ENCODE measurements at places on chromosomes 5 and 9.

- no peak for DNase-seq
Observed at GRCh38 chr9:95285307-95285706, 32.2 kb downstream of the FANCC start.

- no peak for DNase-seq
Observed at GRCh38 chr9:95005278-95006143, 279.0 kb downstream of the AOPEP start.

DNA sequence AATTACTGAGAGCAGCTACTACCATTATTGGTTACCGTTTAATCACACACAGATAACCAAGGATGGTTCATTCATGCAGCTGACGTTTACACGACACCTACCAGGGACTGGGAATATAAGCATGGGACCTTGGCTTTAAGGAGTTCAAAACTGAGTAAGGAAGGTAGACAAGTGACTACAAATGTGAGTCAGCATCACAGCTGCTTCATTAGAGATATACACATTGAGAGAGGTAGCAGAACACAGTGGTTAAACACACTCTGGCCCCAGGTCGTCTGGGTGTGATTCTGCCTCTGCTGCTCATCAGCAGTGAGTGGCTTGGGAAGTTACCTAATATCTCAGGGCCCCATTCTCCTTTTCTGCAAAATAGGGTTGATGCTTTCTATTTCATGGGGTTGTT lies 268.6 kb downstream of the NR3C1 start:
- no peak for DNase-seq

DNA sequence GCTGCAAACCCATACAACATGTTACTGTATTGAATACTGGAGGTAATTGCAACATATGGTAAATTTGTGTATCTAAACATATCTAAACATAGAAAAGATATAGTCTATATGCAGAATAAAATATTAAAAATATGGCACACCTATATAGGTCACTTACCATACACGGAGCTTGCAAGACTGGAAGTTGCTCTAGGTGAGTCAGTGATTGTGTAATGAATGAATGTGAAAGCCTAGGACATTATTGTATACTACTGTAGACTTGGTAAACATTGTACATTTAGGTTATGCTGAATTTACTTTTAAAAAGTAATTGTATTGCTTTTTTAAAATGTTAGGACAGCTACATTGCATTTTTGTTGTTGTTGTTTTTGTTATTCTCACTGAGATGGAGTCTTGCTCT lies 968.8 kb downstream of the TLE1 start:
- DNase-seq, result no peak

GRCh38 chr9:97046228-97046627 lies 7.3 kb upstream of the CTSV start:
- no peak for DNase-seq

GRCh38 chr9:18947892-18948339 lies 85.1 kb downstream of the SAXO1 start:
- no peak for DNase-seq

DNA sequence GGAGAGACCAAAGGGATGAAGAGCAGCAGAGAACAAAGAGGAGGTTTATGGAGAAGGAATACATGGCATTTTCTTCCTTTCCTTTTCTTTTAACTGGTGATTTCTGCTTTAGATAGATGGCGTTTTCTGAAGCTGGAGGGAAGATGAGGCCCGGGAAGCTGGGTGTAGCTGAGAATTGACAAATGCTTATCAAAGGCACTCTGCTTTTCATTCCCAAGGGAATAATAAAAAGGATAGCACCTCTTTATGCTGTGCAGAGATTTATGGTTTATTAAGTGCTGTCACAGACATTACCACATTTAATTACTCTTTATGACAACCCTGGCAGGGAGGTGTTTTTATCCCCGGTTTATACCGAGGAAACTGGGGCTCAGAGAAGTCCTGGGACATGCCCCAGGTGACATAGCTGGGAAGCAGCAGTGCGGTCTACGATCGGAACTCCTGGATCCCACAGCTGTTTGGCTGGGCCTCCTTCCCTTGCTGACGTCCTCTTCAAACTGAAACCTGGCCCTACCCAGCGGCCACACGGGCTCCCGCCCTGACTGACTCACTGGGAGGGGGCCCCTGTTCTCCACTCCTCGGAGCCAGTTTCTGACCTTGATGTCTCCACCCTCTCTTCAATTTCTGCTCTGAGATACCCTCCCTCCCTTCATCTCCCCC lies 8.2 kb upstream of the EPB41L4B start:
- no peak for DNase-seq

DNA sequence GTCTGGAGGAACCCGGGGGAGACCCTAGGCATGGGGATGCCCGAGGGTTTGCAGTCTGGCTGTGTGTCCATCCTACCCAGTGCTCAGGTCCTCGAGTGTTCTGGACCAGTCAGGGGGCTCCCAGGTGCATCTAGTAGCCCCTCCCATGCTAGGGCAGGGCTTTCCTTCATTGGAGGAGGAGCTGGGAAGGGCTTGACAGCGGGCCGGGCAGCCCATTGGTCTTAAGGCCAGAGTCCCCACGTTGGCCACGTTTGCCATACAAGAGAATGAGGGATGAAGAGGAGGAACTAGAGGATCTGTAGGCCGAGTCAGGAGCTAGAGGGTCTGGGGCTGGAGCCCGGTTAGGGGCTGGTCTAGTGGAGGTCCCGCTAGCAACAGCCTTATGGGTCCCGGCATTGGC lies 37.3 kb upstream of the CTSV start:
- no peak for DNase-seq

GRCh38 chr9:110013064-110013463 lies 194.9 kb downstream of the C9orf152 start:
- DNase-seq, result no peak

DNA sequence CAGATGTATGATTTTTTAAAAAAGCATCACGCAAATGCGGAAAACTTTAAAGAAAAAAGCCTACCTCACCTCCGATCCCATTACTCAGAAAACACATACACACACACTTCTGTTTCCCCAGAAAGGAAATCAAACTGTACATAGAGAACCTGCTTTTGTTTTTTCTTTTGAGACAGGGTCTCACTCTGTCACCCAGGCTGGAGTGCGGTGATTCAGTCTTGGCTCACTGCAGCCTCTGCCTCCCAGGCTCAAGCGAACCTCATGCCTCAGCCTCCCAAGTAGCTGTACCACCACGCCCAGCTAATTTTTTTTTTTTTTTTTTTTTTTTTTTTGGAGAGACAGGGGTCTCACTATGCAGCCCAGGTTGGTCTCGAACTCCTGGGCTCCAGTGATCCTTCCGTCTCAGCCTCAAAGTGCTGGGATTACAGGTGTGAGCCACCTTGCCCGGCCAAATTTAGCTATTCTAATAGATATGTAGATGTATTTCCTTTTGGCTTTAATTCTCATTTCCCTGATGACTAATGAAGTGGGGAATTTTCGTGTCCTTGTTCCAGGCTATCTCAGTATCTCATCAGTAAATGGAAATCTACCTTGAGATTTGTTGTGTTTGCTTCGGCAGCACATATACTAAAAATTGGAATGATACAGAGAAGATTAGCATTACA lies 25.7 kb upstream of the EEIG1 start:
- DNase-seq, result no peak

DNA sequence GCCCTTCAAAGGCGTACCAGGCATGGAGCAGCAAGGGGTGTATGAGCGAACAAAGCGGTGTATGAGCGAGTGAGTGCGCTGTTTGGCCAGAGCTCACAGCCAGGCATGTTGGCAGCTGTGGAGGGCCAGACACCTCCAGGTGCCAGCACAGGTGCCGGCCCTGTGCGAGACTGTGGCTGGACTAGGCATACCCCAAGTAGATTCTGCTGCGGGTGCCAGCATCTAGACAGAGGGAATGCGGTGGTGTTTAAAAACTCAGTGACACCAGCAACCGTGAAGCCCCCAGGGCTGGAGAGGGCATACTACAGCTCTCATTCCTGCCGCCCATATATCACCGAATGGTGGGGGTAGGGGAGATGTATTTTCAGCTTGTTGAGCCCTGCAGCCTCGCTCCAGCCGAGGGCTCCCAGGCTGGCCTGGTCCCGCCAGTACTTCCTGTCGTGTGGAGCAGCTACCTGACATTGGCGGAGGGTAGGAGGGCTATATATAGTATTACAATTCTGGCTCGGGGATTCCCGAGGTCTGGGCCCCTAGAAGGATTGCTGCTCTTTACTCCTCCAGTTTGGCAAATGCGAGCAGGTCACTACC lies 1829.6 kb upstream of the NUDT12 start:
- DNase-seq, result no peak

DNA sequence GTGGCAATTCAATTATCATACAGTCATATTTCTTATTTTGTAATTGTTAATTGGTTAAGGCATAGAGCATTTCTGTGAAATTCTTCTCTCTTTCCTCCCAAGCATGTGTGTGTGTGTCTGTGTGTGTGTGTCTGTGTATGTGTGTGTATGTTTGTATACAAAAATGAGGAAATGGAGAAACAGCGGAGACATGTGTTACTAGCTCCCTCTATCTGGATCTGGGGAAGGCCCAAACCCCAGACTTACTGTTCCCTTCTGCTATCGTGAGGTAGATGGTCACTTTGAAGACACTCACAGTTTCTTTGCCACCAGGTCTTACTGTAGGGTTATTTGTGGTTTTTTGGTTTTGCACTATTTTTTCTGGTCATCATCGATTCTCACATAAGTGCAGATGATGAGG lies 11.4 kb upstream of the C5orf63 start:
- no peak for DNase-seq

DNA sequence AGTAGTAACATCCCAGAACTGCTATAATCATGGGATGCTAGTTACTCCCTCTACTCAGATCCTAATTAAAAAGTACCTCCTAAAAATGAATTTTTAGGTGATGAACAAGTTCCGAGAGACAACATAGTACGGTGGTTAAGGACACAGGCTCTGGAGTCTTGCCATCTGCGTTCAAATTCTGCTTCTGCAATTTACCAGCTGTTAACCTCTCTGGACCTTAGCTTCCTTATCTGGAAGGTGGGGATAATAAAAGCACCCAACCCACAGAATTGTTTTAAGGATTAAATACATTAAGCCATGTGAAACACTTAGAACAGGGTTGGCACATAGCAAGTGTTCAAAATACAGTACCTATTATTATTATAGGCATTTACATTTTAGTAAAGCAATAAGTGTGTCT lies 77.5 kb upstream of the XPA start:
- no peak for DNase-seq

- no peak for DNase-seq
Observed at GRCh38 chr5:175902026-175902425, 30.6 kb downstream of the CPLX2 start.

GRCh38 chr5:143453720-143454119 lies 50.2 kb upstream of the NR3C1 start:
- no peak for DNase-seq

GRCh38 chr5:141488591-141489561 lies at the start of gene PCDHGC5:
TSS of gene PCDHGC5 (plus strand) at chr5:141489081. CDS start at chr5:141489241, 160 bp downstream.
- DNase-seq, result no peak

DNA sequence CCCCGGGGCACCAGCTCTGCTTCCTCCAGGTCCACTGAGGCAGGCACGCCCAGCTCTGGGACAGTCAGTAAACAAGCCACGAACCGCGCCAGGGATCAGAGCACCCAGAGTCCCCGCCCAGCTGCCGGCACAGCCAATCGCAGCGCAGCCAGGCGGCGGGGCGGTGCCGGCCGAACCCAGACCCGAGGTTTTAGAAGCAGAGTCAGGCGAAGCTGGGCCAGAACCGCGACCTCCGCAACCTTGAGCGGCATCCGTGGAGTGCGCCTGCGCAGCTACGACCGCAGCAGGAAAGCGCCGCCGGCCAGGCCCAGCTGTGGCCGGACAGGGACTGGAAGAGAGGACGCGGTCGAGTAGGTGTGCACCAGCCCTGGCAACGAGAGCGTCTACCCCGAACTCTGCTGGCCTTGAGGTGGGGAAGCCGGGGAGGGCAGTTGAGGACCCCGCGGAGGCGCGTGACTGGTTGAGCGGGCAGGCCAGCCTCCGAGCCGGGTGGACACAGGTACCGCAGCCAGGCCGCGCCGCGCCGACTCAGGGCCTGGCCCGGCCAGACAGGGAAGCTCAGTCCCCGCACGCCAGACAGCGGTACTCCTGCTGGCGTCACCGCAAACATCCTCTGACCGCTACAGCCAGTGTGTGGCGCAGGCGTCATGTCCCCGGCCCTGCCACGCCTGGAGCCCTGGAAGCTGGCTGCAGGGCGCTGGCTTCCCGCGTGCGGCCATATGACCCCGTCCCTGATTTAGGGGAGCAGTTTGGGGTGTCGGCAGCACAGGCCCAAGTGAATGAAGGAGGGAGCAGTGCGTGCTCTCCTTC lies at the start of gene CTSL:
TSS of gene CTSL (plus strand) at position 220 of the 810 bp plus-strand sequence. CDS start 1,485 bp downstream, outside the sequence.
- peak; percentile 48 for DNase-seq

DNA sequence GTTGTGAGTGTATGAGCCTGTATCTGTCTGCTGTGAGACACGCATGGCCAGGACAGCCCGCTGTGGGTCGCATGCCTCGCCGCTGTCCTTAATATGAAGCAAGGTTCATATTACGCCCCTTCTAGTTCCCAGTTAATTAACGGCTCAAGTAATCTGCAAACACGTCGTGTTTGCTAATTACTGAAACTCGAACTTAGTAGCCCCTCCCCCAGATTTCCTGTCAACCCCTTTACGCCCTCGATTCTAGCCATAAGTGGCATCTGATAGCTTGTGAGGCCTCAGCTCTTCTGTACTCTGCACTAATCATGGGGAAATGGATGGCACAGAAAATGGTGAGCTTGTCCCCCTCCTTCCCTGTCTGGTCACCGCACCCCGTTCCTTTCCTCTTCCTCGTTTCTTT lies 116.9 kb upstream of the OTULINL start:
- no peak for DNase-seq

DNA sequence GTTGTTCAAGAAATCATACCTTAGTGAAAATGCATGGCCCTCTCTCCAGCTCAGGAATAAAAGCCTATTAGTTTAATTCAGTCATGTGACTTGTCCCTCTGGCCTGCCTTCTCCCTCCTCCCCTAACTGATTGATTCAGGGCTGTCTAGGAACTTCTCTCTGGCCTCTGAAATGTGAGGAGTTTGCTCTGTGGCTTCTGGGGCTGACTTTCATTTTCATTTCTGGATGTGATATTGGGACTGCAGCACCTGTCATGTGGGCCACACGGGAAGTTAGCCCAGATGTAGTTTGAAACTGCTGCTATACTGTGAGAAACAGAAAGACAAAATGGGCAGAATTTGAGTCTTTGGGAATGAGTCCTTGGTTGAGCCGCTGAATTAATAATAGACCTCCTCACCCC lies 44.8 kb downstream of the PARP8 start:
- DNase-seq, result peak; percentile 21

DNA sequence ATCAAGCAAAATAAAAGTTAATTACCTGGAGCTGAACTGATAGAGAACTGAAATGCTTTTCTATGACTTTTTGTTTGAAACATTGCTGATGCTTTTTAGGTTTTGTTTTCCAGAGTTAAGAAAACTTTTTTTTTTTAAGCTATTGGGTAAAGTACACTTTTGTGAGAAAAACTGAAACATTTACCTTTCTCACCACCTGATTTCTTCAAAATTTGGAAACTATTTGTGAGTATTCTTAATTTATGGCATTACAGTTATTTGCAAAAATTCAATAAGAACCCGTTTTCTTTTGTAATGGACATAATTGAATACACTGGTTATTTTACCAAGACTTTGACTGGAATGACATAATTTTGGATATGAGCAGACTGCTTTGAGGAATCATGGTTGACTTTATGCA lies 6.6 kb downstream of the C9orf153 start:
- DNase-seq, result no peak

GRCh38 chr9:133023117-133023890 lies 7.5 kb upstream of the GTF3C5 start:
- no peak for DNase-seq

GRCh38 chr9:97307091-97307490 lies 368 bp upstream of the CCDC180 start:
- DNase-seq, result no peak

Data from stimulated activated CD4-positive, alpha-beta T cell treated with anti-CD3 and anti-CD28 coated beads, Interleukin-15, amount 100 ng/mL, for 1 hour (primary cell).